ENCODE measurements at places on chromosomes 3 and 15.
A peak's percentile ranks its signal among the peaks of the same experiment; 100 is the strongest.

- no peak for DNase-seq
Measured at GRCh38 chr15:93706495-93707292, 524.7 kb upstream of the MCTP2 start.

- no peak for DNase-seq
Measured at GRCh38 chr3:30749230-30749629, 142.8 kb downstream of the TGFBR2 start.

- DNase-seq = no peak
Measured at GRCh38 chr3:53613125-53613524, 118.7 kb downstream of the CACNA1D start.

DNA sequence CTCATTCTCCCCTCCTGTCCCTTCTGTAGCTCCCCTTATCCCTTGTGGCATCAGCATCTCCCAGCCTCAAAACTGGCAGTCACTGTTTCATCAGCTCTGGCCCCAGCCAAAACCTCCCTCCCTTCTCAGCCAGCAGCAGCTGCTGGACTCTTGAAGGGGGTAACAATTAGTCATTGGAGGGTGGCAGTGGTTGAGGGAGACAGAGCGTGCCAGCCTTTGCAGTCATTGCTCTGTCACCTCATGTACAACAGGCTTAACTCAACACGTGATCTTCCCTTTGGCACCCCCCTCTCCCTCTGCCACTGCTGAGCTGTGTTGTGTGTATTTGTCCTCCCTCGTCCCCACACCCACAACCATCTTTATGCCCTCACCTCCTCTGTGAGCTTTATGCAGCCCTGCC, 28.2 kb downstream of the RBP2 start:
- DNase-seq = no peak

DNA sequence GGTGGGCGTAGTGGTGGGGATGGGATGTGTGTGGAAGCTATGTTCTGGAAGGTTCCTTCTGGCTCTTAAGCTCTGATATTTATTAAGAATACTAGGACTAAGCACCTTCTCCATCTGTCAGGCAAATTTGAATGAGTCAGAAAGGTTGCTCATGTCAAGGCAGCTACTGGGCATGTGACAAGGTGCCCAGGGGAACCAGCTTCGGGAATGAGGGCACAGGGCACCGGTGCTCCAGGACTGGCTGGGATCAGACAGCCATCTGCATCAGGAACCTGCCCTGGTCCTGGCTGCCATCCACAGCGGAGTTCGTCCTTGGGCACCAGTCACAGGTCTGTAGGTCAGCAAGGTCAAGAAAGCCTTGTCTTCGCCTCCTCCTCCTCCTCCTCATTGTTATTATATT, 32.5 kb downstream of the CA12 start:
- DNase-seq = no peak

DNA sequence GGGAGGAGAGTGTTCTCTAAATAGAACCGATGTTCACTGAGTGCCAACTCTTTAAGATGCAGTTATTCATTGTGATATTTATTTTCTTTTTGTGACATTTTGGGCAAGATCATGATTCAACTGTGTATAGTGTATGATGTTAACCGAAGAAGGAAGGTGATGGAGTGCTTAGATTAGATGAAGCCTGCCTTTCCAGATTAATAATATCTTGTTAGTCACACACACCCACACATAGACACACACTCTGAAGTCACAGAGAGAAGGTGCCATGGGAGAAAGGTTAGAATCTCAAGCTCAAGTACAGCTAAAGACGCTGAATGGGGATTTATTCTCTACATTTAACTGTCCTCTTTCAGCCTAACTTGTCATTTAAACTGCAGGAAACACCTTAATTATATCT, 77.0 kb downstream of the SLC9A9 start:
- no peak for DNase-seq

- no peak for DNase-seq
Measured at GRCh38 chr3:189687475-189687874, 56.3 kb downstream of the TP63 start.

DNA sequence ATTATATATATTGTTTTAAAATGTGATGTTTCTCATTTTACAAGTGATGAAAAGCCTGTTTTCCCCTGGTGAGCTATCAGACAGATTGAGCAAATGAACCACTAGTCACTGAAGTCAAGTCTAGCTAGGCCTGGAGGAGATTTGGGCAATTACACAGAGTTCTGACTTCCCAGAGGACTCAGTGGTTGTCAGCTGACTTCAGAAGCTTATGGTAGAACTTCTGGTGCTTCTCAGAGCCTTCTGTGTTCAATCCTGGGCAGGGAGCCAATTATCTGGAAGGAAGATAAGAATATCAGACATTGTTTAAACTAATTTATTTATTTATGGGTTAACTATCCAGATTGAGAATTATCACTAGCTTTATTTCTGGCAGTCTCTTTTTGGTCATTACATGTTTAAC, 37.7 kb upstream of the NAALADL2 start:
- no peak for DNase-seq

GRCh38 chr15:43376017-43376705, 5.3 kb downstream of the TUBGCP4 start:
- peak; percentile 45 for DNase-seq

- peak; percentile 73 for DNase-seq
Measured at GRCh38 chr15:84598993-84599392, 1.8 kb upstream of the ZSCAN2 start.

DNA sequence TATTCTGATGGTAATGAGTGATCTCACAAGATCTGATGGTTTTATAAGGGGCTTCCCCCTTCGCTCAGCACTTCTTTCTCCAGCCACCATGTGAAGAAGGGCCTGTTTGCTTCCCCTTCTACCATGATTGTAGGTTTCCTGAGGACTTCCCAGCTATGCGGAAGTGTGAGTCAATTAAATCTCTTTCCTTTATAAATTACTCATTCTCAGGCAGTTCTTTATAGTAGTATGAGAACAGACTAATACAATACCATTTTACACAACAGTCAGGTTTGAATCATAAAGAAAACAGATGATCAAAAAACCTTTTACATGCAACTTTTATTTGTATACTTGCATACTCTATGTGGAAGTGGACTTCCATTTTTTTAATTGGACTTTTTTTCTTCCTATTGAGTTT, 46.7 kb upstream of the CBLB start:
- DNase-seq = no peak

DNA sequence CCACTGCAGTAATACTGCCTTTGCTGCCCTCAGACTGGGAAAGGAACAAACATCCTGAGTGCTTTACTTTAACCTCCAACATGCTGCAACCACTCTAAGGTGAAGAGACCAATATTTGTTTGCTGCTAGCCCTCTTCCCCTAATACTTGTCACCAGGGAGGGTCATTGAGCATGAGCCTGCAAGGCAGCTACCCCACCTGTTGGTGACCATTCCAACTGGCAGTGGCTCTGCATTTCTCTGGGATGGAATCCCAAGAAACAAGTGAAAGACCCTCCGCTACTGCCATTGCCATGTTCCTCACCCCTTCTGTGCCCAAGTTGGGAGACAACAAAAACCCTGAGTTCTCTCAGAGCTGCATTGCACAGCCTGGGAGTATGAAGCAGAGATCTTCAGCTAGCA, 462.7 kb downstream of the ZBBX start:
- no peak for DNase-seq

DNA sequence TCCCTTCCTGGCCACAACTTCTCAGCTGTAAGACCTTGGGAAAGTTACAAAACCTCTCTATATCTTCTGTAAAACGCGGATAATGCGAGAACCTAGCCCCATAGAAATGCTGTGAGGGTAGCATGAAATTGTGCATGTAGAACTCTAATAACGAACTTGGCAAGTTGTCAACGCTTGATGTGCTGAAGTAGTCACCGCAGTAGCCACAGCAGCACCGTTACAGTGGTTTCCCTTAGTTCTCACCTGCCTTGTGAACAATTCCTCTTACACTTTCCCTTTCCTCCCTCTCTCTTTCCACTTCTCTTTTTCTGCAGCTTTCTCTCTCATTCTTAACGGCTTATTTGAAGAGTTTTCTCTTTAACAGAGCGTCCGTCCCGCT, 447 bp upstream of the SHQ1 start:
- no peak for DNase-seq

DNA sequence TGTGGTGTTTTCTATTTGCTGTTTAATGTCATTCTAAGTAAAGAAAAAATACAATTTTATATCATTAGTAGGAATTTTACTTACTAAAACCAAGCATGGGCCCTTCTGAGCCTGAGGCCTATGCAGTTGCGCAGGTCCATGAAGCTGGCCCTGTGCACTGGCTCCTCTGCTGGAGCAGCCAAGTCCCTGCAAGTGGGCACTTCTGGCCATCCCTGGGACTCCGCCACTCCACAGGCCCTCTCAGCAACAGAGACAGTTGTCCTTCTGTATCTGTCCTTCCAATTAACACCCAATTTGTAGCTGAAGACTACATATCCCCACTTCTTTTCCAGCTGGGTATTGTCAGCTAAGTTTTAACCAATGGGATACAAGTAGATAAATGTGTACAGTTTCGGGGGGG, 49.9 kb upstream of the RYK start:
- no peak for DNase-seq

DNA sequence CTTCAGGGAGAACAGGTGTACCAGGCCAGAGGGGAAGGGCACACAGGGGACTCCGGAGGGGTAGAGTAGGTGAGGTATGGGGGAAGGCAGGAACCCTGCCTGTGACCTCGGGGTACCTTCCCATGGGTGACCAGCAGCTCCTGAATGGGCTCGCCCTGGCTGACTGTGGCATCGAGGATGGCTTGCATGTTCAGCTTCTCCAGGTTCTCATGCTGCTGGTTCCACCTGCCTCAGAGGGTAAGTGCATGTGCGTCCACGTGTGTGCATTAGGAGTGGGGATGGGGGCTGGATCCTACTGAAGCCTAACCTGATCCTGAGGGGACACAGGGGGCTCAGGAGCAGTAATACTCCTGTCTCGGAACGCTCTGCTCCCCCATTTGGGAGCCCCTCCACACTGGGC, 524 bp downstream of the ZMYND10 start:
- DNase-seq = no peak

DNA sequence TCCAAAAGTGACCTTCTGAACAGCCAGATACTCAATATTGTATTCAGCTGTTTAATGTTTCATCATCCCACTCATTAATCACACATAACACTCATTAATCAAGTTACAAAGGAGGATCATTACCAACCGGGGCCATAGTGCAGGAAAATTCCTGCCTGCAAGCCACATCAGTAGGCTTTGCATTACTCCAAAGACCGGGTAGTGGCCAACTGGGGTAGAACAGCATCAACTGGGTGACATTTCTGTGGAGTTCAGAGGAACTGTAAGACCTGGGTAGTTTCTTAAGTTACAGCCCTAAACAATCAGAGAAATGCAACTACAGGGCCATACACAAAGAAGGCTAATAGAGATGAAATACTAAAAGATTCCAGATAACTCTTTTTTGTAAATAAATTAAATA, 253.1 kb downstream of the WDR72 start:
- no peak for DNase-seq

GRCh38 chr3:105764378-105765307, 104.2 kb downstream of the CBLB start:
- no peak for DNase-seq

- no peak for DNase-seq
Measured at GRCh38 chr15:29107291-29107890, 162.2 kb downstream of the NSMCE3 start.

GRCh38 chr3:175655351-175655750, 796.2 kb downstream of the NAALADL2 start:
- DNase-seq = no peak

- DNase-seq = no peak
Measured at GRCh38 chr15:90694987-90695386, 22.2 kb upstream of the BLM start.

DNA sequence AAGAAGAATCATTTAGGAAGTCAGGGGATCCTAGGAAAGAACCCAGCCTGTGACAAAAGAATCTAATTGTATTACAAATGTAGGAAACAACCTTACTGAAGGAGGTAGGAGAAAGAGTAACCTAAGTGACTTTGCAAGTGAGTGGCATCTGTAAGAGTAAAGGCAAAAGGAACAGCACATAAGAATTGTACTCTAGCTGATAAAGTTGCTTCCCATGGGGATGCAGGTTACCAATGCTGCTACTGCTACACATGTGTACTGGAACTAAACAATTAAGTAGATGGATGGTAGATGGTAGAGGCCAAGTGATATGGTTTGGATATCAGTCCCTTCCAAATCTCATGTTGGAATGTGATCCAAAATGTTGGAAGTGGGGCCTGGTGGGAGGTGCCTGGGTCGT, 60.8 kb downstream of the OSBPL10 start:
- DNase-seq = no peak

GRCh38 chr15:57436961-57437360, 60.7 kb downstream of the CGNL1 start:
- DNase-seq = no peak

DNA sequence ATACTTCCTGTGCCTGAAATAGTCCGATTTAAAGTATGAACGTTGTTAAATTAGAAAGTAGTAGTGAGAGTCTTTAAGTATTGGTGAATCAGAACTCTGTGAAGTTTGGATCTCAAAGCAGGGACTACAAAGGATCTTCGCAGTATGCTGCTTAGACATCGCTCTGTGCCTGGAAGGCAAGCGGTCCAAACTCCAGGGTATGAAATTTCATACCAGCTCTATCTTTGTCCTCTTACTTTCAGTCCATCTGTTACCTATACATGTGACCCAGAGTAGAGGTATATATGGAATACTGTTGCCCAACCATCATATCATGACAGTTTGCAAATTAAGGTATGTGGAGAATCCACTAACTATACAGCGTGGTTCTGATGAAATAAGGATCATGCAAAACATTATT, 34.5 kb downstream of the VPS8 start:
- DNase-seq = no peak

DNA sequence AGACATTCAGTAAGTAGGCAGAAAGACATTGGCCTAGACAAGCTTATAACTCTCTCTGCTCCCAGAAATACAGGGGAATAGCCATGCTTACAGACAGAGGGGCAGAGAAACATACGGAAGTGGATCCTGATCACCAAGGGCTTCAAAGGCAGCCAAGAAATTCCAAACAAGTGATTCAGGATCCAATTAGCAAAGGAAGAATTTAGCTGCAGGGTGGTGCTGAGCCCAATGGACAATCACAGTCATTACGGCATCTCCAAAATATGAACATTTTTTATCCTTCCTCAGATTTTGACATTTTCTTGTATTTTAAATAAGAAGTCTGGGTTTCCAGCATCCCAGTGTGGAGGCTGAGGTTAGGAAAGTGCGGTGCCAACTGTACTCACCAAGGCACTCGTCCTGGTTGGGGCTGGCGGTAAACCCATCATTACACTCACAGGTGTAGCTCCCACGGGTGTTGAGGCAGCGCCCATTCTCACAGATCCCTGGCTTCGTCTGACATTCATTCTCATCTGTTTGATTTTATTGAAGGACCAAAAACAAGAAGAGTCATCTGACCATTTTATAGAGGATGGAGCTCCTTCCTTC, 96.8 kb downstream of the DUT start:
- no peak for DNase-seq

DNA sequence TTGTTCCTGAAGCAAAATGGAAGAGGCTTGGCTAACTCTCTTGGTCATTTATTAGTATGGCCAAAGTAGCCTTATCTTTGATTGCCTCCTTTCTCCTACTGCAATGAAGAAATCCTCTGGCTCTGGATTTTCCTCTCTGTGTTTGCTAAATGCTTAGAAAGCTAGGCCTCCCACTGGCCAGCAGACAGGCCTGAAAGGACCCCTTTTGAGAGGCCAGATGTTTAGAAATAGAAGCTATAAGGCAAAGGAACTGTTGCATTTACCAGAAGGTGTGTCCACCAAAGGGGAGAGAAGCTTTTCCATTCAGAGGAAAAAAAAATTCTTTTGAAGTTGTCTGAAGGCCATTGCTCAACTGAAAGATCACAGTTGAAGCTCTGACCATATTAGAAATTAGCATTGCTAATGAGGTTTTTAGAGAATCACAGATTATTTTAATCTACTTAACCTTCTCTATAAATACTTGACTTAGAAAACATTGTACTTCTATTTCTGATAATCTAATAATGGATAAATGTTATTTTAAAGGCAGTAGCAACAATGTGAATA, 160.8 kb downstream of the SYNPR start:
- DNase-seq = no peak
